ENCODE measurements at places on chromosomes 12 and 14.

- DNase-seq, result no peak
These were observed 14.7 kb downstream of the STON2 start for GRCh38 chr14:81385419-81385818.

GRCh38 chr14:64663174-64663573, 41.0 kb upstream of the PLEKHG3 start:
- no peak for DNase-seq

DNA sequence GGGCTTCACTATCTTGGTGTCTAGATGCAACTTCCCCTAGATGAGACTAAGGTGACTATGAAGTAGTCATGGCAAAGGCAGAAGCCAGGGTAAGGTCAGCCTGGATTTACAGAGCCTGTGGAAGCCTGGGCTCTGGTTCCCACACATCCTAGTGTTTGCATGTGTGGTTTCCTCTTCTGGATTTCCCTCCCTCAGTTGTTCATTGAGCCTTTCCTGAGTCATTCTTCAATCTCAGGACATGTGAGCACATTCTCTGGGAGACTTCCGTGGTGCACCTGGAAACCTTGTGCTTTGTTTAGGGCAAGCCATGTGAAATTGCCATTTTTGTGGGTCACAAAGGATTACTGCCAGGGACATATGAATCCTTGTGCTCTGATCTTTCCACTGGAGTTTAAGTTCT, 236.6 kb downstream of the C12orf75 start:
- no peak for DNase-seq

GRCh38 chr14:104262515-104263514, 124.4 kb downstream of the KIF26A start:
- DNase-seq, result no peak

DNA sequence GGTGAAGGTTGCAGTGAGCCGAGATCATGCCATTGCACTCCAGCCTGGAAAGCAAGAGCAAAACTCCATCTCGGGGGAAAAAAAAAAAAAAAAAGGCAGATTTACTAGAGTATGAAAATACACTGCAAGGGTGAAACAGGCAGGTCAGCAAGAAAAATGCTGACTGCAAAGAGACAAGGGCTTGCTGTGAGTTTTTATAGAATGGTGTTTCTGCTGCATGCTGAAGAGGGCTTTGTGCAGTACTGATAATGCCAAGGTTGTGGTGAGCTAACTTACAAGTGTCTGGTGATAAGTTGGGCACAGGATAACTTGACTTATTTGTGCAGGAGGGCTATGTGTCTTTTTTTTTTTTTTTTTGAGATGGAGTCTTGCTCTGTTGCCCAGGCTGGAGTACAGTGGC, 25.9 kb upstream of the SRP54 start:
- no peak for DNase-seq

DNA sequence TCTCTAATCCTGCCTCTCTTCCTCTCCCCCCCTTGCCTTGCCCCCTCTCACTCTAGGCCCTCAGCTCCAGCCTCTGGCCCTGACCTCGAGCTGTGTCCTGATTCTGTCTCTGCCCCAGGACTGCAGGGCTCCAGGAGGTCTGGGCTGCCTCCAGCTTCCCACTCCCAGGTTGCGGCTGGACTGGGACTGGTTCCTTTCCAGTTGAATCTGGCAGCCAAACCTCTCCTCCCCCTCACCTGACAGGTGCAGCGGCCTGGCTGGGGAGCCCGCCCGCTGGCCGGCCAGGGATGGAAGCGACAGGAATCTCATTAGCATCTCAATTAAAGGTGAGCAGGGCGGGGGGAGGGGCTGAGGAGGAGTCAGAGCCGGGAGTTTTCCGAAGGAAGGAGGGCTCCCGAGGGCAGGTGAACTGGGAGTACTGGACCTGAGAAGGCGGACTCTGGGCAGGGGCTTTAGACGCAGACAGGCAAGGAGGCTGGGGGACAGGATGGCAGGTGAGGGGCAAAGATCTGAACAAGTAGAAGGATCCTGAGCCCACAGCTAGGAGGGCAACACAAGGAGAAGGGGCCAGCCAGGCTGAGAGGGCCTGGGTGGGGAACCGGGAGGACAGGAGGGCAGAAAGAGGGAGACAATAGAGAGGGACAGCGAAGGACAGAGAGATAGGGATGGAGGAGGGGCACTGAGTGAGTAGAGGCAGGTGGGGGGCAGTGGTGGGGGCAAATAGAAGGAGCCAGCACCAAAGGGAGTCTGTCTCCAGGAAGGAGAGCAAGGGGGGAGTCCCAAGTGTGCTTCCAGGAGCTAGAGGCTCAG, at the start of gene SCNN1A:
Gene SCNN1A (minus strand): TSS at position 295 of the 810 bp plus-strand sequence. CDS start 780 bp downstream, outside the sequence.
- no peak for DNase-seq

DNA sequence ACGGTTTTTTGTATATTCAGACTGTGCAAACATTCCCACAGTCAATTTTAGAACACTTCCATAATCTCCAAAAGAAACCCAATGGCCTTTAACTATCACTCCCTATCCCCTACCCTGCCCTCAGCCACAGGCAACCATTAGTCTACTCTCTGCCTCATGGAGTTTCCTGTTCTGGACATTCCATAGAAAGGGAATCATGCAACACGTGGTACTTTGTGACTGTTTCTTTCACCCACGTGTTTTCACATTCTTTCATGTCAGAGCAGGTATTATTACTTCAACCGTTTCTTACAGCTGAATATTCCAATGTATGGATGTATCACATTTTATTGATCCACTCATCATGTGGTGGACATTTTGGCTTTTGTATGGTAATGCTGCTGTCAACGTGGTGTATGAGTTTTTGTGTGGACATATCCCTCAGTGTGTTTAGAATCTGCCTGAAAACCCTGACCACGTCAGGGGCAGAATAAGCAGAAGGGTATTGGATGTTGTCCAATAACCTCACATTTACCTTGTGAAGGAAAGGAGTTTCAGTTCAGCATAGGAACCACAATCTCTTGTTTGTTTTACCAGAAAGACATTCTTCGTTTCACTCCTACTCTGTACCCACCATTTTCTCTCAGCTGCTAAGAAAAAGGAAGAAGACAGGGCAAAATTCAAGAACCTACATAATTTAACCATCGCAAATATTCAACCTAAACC, 107.5 kb upstream of the DYRK2 start:
- DNase-seq, result no peak

DNA sequence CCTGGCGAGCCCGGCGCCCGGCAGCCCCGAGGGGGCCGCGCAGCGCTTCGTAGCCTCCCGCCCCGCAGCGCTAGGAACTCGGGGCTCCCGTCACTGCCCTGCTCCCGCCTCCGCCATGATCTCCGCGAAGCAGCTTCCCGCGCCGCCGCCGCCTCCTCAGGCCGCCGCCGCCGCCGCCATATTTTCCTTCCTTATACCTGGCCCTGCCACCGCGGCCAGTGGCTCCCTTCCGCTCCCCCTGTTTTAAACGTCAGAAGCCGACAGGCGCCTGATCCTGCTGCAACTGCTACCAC, 286 bp downstream of the PPP4R3A start:
- DNase-seq, result no peak

GRCh38 chr14:89572596-89573398, 155.8 kb upstream of the FOXN3 start:
- no peak for DNase-seq

DNA sequence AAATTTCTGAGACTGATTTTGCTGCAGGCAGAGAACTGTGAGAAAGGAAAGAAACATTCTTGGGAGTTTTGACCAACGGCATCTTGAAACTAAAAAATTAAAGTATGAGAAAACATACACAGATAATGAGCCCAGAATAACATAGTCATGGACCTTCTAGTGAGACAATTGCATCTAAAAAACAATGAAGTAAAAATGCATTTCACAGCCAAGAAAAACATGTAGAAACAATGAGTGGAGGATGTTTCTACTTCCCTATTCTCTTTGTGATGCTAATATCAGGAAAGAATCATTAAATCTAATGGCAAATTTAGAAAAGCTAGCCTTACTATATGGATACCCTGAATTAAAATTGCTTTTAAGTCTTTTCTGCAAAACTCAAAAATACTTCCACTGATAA, 12.2 kb upstream of the PLEKHG7 start:
- no peak for DNase-seq

- DNase-seq, result no peak
These were observed 32.8 kb upstream of the TUBA1C start for GRCh38 chr12:49231878-49232655.

GRCh38 chr14:56057071-56057741, 61.0 kb upstream of the PELI2 start:
- DNase-seq, result no peak

GRCh38 chr12:88726806-88727720, 146.8 kb upstream of the KITLG start:
- no peak for DNase-seq

GRCh38 chr14:49418789-49419188, 167.4 kb downstream of the RPS29 start:
- DNase-seq, result no peak

DNA sequence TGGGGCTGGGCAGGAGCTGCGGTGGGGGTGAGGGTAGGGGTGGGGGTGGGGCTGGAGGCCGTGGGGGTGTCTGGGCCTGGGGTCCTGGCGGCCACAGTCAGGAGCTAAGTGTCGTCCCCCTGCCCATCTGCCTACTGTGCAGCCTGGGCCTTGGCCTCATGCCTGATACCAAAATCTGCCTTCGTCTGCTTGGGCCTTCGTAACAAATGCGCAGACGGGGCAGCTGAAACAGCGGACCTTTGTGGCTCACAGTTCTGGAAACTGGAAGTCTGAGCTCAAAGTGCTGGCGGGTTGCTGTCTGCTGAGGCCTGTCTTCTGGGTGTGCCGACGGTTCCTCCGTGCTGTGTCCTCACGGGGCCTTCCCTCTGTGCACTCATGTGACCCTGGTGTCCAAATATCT, 61.7 kb downstream of the KIF26A start:
- no peak for DNase-seq

DNA sequence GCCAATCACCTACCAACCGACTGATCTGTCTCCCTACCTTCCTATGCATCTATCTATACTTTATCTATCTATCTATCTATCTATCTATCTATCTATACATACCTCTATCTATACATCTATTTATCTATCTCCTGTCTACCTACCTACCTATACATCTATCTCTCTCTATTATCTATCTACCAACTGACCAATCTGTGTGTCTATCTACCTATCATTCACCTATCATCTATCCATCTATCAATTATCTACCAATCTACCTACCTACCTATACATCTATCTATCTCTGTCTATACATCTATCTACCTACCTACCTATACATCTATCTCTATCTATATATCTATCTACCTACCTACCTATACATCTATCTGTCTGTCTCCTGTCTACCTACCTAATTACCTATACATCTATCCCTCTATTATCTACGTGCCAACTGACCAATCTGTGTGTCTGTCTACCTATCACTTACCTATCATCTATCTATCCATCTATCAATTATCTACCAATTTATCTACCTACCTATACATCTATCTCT, 3.5 kb downstream of the DNAH10 start:
- no peak for DNase-seq

DNA sequence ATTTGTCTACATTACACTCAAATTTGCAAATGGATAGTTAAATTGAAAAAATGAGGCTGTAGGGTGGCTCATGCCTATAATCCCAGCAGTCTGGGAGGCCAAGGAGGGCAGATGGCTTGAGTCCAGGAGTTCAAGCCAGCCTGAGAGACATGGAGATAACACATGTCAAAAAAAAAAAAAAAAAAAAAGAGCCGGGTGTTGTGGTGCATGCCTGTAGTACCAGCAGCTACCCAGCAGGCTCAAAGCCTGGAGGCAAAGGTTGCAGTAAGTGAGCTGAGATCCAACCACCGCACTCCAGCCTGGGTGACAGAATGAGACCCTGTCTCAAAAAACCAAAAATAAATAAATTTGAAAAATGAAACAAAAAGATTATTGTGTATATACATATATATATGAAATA, 119.9 kb upstream of the MGAT4C start:
- no peak for DNase-seq

- DNase-seq, result no peak
These were observed 16.0 kb upstream of the ZFP36L1 start for GRCh38 chr14:68808696-68809480.

GRCh38 chr12:32110417-32110816, 3.8 kb downstream of the BICD1 start:
- DNase-seq, result no peak

GRCh38 chr12:106223485-106224354, 24.1 kb downstream of the CKAP4 start:
- DNase-seq, result peak; percentile 69

GRCh38 chr12:114340231-114340630, 65.7 kb downstream of the TBX5 start:
- DNase-seq, result no peak

DNA sequence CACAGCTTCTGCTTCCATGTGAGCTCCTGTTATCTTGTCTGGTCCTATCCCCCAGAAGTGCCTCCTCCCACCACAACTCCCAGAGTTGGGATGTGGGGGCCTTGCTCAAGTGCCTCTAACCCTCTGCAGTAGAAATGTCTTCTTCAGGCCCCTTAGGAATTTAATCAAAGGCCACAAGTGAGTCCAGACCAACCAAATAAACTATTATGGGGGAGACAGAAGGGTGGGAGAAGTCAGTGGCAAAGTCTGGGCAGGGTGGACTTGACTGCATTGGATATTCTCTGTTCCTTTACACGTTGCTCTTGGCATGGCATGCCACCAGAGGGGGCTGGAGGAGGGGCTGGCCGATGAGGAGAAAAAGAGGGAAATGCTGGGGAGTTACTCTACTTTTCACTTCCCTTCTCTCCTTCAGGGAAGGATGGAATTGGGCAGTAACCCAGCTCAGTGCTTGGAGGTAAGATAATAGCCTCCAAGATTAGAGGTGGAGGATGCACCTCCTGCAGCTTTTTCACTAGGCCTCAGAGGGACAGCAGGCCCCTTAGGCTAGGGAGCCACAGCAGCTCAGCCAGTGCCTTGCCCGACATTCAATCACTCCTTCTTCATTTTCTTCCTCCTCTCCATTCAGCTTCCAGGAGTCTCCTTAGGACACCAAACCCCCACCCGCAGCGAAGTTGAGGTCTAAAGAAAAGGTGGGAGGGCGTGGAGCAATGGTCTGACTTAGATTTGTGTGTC, 1.2 kb upstream of the AP1G2 start:
- DNase-seq, result no peak

- no peak for DNase-seq
These were observed 507 bp upstream of the FKBP4 start for GRCh38 chr12:2794191-2794735.

DNA sequence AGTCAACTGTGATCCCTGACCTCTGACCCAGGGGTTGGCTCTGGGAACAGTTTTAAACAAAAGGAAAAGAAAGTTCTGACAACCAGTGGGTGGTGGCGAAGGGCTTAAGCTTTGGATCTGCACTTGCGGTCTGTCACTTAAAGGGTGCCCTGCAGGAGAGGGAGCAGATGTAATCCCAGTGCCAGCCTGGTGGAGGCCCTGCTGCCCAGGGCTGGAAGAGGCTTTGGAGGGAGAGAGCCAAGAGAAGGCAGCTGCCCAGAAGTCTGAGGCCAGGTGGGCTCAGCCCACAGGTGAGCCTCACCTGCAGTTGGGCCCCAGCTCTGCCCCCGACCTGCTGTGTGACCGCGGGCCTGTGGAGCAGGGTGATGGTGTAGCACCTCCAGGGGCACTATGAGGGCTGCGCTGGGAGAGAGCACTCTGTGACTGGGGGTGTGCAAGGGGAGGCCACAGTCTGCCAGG, 19.1 kb downstream of the SH2B3 start:
- no peak for DNase-seq

DNA sequence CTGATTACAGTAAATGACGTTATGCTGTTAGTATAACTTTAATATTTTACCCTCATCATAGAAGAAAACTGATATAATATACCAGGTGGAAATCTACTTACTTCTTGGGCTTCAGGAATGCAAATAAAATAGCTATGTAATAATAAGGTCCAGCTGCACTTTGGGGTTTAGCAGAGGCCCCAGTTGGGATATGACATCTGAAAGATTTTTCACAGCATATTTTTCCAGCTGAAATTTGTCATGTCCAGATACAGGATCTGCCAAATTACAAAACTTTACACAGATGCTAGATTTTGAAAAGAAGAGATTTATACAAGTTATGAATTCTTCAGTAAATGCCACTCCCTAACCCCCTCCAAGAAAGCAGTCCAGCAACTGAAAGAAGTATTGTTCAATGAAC, 29.2 kb upstream of the DCN start:
- DNase-seq, result no peak
